ENCODE measurements at places on chromosomes 5 and 9.
A peak's percentile ranks its signal among the peaks of the same experiment; 100 is the strongest.

GRCh38 chr9:86674487-86674886 is 272.8 kb downstream of the GAS1 start:
- no peak for DNase-seq

DNA sequence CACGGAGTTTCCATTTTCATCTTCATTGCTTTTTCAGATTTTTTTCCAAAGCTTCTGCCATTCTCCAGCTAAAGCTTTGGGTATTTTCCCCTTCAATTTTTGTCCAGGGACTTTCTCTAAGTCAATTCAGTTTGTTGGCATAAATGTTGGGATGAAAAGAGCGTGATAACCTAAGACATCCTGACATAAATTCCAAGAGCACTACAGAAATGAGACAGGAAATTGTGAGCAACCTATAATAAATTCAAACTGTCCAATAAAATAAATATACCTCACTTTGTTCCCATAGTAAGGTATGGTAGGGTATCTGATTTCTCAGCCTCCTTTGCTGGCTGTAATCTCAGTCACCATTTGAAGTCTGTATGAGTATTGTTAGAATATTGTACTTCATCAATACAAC is 8.4 kb downstream of the ADAMTSL1 start:
- DNase-seq = peak; percentile 35

DNA sequence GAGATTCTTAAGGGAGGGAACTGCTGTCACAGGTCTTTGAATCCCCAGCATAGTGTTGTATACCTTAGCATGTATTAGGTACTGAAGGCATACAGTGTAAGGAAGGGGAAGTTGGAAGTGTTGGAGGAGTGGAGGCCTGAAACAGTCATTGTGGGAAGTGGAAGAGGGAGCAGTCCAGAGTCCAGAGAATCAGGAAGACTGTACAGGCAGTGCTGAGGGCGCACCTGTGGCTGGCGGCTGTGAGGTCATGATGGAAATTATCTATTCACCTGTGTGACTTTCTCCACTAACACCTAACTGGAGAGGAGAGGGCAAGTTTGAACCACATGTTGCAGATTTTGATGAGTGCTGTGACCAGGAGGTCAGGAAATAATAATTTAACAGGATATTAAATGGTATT is 119.7 kb upstream of the NIPBL start:
- no peak for DNase-seq

GRCh38 chr9:86601697-86602096 is 247.5 kb upstream of the TUT7 start:
- DNase-seq = peak; percentile 28

DNA sequence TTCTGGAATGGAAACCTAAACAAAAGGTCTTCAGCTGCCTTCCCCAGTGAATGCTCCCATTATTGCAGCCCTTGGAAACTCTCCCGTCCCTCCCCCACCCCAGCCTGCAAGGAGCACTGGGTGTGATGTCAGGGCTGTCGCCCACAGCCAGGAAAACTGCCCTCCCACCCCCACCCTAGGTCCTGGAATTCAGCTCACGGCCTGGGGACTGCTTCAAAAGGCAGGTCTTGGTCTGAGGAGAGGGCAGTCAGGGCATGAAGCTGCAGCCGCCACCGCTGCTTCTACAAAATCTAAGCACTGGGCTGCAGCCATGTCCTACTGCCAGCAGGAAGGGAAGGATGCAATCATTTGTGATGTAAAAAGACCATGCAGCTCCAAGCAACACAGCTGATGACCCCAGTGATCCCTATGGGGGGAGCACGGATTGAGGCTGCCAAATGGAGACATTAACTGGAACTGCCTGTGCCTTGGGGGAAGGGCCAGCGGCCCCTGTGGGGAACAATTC is 11.4 kb downstream of the GRHPR start:
- DNase-seq = peak; percentile 28

DNA sequence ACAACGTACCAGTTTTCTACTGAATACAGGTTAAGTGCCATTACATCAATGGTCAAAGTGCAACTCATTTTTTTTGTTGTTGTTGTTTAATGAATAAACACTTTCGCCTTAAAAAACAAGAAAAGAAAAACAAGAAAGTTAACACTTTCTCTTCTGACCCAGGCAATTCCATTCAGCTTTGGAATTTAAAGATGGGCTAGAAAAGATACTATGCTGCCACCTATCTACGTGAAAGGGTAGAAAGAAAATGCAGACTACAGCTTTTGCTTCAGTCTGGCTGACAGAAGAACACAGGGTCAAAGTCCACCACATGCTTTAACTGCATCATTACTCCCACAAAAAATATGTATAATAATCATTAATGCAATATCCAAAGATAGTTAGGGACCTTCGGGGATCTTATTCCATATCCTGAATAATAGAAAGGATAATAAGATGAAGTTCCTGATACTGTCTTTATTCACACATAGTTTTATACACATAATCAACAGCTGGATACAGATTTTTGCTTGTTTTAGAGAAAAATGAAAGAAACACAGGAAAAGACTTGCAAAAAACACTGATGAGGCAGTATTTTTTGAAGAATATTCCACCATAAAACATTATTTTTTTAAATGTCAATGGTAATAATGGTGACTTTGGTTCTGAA is 40.4 kb downstream of the ZDHHC21 start:
- peak; percentile 10 for DNase-seq

DNA sequence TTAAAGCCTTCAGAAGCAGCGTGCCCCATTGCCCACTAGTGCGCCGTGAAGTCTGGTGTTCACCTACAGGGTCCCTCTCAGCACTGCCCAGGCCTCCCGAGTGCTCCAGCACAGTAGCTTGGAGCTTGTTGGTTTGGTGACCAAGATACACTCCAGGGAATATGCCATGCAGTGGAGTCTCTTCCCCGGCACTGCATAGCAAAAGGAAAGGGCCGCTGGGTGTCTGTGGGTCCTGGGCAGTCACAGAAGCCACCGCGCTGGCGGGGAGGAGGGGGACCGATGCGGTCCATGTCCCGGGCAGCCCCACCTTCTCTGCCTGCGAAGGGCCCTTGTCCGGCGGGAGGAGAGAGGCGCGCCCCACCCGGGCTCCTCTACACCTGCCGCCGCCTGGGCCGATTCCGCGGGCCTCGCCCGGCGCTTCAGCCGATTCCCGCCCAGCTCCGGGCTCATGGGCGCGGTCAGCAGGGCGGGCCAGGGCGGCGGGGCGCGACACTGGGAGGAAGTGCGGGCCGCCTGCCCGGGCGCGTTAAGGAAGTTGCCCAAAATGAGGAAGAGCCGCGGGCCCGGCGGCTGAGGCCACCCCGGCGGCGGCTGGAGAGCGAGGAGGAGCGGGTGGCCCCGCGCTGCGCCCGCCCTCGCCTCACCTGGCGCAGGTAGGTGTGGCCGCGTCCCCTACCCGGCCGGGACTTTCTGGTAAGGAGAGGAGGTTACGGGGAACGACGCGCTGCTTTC is at the start of gene SYK:
Gene SYK (plus strand): TSS at position 579 of the 732 bp plus-strand sequence. CDS start 42,080 bp downstream, outside the sequence.
- no peak for DNase-seq

DNA sequence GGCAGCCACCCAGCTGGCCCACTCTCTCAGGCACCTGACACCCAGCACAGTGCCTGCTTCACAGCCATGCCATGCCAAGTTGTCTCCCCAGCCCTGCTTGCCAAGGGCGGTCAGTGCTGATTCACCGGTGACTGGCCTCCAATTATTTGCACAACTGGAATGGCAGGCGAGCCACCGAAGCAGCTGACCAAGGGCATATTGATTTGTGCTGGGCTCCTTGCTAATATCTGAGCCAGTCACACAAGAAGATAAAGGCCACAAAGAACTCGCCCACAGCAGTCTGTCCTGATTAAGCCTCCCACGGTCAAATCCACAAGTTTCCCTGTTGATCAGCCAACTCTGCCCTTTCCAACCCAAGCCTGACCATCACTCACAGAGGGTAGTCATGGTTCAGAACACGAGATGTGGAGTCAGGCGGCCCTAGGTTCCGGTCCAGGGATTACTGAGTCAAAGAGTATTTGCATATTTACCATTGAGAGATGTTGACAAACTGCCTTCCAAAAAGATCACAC is 6.4 kb upstream of the EEIG1 start:
- DNase-seq = no peak

DNA sequence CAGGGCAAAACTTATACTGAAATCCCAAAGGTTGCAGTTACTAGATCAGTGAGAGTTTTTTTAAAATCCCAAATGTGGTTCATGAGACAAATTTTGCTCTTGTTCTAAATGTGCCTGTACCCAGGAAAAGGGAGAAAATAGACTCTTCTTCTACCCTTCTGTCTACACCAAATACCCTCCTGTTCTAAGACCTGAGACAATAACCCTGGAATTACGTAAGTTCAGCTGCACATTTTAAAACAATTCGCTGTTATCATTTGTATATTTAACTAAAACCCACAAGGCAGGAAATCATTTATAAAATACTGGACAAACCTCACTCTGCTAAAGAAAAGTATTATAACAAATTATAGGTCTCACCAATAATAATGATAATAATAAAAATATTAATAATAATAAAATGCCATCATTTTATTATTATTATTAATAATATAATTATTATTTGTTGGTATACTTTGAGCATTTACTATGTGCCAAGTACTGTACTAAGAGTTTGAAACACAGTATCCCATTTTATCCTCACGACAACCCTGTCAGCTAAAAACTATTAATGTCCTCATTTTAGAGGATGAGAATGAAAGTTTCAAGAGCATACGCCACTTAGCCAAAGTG is 49.8 kb upstream of the AFAP1L1 start:
- peak; percentile 80 for DNase-seq

- no peak for DNase-seq
These were observed 123.5 kb upstream of the COL5A1 start for GRCh38 chr9:134518004-134518606.

DNA sequence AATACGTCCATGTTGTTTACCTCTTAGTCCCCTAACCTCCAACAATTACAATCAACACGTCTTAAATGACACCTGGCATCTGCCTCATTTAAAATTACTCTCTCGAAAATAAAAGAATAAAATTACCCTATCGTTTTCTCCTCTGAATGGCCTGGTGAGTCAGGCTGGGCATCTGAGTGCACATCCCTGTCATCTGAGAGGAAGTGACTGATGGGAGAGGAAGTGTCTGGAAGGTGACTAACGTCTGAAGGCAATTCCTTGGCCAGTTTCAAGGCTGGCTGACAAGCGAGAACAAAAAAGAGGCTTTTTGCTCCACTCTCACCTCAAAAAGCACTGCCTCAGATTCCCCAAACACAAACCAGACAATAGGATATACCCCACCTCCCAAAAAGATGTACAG is 57.7 kb downstream of the MAPKAP1 start:
- peak; percentile 47 for DNase-seq

DNA sequence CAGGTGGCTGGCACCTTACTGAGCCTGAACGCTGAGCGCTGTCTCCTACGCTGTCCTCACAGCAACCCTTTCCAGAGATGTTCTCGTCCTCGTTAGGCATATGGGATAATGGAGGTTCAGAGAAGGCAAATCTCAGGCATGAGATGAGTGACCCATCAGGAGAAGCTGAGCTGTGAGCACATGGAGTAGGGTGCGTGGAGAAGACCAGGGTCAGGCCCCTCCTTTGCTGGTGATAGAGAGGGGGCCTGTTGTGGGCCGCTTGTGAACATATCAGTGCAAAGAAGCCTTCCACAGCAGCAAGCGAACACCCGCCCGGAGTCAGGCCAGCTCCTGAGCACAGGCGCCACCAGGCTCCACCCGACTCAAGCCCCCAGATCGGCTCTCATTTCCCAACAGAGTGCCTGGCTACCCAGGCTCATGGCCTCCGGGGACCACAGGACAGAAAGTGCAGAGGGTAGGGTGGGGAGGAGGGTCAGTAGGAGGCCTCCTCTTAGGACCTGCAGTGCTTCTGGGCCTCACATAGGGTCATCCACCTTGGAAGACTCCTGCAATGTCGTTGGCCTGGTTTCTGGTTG is 15.0 kb upstream of the TIFAB start:
- no peak for DNase-seq

- DNase-seq = peak; percentile 8
These were observed 30.5 kb downstream of the TGFBR1 start for GRCh38 chr9:99135456-99135855.

DNA sequence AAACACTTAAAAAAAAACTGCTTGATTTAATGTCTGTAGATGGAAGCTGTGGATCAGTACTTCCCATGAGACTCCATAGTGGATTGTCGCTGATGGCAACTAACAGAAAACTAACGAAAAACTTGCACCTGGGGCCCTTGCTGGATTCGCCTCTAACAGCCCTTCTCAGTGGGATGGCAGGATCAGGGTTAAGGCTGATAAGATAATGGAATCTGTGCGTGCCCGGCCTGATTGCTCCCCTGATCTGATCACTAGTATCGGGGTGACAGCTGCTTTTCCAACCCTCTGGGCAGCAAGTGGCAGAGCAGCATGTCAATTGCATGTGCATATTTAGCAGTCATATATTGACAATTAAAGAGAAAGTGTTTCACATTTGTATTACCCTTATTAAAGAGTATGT is 185.8 kb upstream of the ELAVL2 start:
- no peak for DNase-seq

GRCh38 chr5:176560364-176560763 is 11.2 kb downstream of the CDHR2 start:
- DNase-seq = no peak

DNA sequence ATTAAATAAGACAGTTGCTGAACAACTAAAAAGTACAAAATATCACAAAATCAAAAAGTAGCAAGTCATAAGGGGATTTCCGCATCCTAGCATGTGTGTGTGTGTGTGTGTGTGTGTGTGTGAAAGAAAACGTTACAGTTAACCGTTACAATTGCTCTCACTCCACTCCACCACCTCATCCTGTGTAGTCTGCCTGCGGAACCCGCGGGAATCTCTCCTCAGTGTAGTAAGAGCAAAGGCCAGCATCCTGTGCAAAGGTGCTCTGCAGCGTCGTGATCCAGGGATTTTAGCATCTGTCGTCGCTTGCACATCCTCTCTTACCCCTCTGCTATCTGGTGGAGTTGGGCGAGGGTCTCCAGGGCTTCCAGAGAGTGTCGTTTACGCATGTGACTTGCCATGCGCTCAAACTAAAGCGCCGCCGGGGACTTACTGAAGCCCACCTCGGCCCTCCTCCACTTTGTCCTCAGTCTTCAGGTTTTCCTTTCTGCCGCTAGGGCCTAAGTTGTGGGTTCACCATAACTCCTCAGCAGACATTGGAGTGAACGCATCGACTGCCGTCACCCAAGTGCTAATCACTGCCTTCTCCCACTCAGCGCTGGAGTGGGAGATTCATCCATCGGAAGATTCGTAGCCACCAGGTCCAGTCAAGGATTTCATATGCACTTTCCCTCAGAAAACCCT is 3.9 kb downstream of the CDKN2B start:
- no peak for DNase-seq

DNA sequence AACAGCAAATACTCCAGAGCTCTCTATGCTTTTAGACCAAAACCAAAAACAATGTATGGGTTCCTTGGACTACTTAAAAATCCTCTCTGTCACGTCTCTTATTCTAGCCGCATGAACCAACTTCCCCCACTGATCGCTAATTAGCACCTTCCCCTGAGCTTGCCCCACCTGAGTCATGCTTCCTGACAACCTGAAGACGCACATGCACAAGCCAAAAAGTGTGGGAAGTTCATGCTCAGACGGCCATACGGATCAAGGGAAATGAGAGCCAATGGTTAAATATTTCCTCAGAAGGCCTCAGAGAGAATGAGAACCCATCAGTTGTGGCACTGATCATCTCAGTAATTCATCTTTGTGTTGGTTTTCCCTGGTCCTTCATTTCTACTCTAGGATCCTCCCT is 199.7 kb downstream of the BNC2 start:
- no peak for DNase-seq

Data from fibroblast of lung (primary cell).